ENCODE measurements at places on chromosomes 6 and 20.

DNA sequence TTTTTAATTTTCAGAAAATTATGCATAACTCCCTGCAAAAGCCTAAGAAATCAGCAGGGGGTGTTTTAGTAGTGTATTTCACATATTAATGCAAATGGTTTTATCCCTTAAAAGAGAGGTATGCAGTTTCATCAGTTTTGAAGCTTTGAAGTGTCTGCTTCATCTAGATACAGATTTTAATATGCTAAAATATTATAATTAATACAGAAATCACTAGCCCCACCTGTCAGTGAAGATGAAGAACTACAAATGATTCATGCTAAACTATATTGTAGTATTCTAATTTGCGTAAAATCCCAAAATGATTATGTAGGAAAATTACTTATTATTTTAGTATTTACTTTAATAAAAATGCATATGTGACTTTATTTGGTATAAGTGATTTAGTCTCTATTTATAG is 2.9 kb upstream of the TFB1M start:
- no peak for DNase-seq

DNA sequence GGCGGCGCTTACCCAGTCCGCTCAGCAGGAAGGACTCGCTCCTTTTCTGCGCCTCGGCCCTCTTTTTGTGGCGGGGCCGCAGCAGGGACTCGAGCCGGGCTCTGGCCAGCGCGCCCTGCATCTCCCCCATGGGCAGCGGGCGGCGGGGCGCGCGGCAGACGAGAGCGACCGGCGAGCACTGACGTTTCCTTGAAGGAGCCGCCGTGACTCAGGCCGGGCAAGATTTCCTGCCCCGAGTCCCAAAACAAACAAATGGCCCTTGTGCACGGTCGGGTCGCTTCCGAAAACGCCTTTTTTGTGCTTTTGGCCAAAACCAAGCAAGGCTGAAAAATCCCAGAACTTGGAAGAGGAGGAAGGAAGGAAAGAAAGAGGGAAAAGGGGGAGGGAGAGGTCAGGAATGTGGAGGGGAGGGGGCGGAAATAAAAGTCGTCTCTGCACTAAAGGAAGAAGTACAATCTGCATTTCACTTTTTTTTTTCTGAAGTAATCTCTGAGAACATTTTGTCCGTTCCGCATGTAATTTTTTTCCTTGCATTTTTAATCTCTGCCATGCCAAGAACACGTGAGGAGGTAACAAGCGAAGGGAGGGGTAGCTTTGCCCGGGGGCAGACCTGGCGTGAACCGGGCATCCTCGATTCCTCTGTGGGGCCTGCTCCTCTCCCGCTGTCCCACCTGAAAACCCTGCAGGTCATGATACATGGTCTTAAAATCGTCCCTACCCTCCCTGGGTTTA is 123.3 kb upstream of the SLC2A12 start:
- no peak for DNase-seq

DNA sequence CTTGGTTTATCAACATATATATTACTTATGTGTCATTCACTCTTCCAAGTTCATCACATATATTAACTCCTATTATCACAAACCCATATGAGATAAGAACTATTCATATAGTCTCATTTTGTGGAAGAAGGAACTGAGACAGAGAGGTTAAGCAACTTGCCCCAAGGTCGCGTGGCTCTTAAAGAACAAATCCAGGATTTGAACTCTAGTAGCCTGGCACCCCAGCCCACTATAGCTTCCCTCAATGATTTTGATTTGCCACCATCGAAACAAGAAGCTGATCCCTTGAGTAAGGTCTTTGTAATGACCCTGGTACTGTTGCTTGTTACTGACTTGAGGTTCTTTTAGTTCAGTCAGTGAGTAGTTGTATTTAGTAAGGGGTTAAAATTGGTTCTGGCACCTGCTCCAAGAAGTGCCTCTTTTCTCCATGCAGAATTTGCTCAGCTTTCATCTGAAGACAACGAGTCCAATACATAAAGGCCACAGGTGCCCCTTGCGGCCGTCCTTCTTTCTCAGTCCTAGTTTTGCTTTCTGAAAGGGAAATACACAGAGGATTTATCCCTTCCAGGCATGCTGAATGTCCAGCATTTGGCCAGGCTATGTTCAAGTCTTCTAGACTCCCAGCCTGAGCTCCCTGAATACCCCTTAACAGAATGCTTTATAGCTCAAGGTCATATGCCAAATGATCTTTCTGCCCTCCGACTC is 253.0 kb downstream of the TBC1D7 start:
- DNase-seq: no peak

DNA sequence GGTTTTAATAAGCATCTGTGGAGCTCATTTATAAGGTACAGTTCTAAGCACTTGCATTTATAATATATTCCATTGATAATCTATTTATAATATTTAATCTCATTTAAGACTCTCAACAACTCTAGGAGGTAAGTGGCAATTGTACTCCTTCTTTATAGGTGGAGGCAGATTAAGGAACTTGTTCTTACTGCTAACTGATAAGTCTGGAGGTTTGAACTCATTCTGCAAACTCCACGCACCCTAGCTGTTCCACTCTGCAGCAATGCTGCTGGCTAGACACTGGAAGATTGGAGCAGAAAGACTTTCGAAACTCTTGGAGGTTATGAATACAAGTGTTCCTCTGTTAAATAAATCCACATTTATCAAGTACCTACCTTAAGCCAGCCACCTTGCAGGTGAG is 793 bp upstream of the HDAC2 start:
- DNase-seq: no peak

DNA sequence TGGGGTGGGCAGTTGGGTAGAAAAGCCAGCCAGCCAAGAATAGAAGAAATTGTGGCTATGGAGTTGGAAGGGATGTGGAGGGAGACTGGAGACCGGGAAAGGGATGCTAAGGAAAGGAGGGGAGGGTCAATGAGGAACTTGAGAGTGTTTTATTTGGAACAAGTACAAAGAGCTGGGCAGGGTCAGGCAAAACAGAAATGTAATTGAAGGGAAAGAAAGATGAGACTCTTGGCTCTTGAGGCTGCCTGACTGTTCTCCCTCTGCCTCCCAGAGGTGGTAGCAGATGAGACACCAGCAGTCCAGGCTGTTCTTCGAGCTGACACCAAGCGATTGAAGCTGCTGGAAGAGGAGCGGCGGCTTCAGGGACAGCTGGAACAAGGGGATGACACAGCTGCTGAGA is 12.7 kb downstream of the ABCF1 start:
- DNase-seq: no peak

- DNase-seq: no peak
Measured at GRCh38 chr20:1964061-1964460, 29.8 kb downstream of the PDYN start.

GRCh38 chr6:19755181-19755580 is 82.0 kb upstream of the ID4 start:
- DNase-seq: no peak

GRCh38 chr6:5464099-5464885 is 203.0 kb downstream of the FARS2 start:
- DNase-seq: no peak

DNA sequence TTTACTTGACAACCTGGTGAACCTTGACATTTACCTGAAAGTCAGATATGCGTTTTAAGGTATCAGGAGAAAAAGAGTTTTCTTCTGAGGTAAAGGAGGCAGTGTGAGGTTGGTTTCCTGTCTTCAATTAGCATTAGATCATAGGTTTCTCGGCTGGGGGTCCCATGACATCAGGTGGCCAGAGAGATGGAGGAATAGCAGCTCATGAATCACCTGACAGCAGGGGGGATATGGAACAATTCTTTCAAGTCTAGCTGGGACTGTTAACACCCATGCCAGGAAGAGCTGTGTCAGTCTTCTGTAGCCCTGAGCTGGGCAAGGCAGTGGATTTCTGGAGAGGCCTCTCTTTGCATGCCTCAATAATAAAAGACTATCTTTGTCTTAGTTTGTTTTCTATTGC is 108.0 kb upstream of the TMEM170B start:
- no peak for DNase-seq

- DNase-seq: no peak
Measured at GRCh38 chr20:31570735-31571617, 34.1 kb upstream of the ID1 start.

DNA sequence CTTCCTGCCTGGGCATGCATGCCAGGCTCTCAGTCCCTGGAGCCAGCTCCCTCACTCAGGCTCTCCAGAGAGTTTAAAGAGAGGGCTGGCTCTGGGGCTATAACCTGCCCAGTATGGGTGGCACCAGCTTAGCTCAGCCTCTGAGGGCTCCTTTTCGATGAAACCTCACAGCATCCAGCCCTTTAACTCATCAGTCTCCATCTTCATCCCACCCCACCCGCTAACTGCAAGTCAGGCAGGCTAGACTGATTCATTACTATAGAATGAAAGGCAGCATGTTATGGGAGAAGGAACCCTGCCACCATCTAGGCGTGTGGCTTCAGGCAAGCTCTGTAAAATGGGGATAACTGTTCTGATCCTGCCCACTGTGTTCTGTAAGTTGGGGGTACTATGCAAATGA is 53.5 kb downstream of the RAB44 start:
- DNase-seq: no peak

- no peak for DNase-seq
Measured at GRCh38 chr20:63734111-63734945, 2.1 kb upstream of the LIME1 start.

- DNase-seq: no peak
Measured at GRCh38 chr6:2471472-2471871, 226.1 kb upstream of the GMDS start.

DNA sequence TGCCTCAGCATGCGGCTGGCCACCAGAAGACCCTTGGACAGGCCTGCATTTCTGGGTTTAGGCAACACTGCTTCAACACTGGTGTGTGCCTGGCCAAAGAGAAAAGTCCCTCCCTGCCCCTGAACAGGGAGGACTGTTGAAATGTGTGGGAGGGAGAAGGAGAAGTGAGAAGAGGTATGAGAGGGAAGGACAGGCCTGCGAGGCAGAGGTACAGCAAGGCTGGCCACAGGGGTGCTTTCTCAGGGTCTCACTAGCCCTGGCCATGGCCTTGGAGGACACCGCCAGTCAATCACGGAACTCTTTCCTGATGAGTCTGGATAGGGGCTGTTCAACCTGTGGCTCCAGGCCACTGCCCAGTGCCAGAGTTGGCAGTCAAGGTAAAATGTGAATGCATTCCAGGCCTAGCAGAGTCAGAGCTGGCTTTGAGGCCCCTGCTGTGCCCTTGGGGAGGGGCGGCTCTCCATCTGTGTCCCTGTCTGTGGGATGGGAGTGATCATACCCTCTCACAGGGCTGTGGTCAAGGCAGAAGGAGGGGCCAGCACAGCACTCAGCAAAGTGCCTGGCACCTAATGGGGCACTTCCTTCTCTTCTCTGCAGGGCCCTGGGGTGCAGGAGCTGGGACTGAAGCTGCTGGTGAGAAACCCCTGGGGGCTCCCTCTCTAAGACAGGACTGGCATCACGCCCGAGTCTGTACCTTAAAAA is 43.2 kb upstream of the CDH22 start:
- DNase-seq: no peak

DNA sequence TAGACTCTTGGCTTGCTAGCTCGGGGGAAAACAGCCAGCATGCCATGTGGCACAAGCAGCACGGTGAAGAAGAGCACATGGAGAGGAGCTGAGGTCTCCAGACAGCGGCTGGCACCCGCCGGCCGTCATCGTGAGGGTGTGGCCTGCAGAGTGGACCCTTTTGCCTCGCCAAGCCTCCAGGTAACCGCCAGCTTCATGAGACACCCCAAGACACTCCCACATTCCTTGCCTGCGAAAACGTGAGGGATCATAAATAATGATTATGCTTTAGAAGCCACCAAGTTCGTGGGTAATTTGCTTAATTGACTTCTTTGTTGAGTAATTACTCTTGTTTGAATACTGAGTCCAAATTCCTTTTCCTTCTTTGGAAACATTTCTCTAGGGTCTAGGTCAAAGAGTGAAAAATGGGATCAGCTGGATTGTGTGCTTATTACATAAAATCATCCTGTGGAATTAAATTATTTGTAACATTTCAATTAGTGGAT is 23.2 kb downstream of the FAM50B start:
- DNase-seq: no peak

GRCh38 chr20:15235471-15236198 is 898.2 kb upstream of the FLRT3 start:
- no peak for DNase-seq

DNA sequence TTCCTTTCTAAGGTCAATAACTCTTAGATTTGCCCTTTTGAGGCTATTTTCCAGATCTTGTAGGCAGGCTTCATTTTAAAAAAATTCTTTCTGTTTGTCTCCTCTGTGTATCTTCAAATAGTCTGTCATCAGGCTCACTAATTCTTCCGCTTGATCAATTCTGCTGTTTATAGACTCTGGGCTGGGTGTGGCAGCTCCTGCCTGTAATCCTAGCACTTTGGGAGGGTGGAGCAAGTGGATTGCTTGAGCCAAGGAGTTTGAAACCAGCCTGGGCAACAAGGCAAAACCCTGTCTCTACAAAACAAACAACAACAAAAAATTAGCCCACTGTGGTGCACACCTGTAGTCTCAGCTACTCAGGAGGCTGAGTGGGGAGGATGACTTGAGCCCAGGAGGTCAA is 40.0 kb upstream of the SCP2D1 start:
- no peak for DNase-seq

GRCh38 chr6:36618366-36619355 is 24.5 kb downstream of the SRSF3 start:
- DNase-seq: no peak

DNA sequence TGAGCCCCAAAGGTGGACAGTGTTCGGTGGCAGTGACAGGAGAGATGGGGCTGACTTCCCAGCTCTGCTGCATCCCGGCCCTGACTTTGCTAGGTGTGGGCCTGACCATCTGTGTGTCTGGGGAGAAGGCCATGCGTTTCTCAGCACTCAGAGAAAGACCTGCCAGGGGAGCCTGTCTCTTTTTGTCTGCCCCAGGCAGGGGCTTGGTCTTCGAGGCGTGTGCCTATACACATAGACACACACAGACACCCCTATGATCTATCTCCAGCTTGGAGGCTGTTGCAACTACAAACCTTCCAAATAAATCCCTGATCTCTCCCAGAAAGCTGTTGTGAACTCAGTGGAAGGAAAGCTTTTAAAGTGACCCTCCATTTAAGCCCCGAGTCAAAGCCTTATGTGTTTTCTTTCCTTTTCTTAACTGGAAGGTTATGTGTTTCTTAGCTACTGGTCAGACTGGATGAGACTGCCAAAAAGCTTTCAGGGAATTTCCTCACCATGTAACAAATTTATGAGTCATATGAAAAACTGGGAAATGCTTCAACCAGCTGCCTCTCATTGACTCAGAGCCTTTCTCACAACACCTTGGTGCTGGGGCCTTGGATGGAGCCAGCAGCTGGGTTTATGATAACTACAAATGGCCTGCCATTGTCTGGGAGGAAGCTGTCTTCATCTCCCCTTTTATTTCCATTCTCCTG is 102.6 kb downstream of the CDC5L start:
- DNase-seq: no peak

- DNase-seq: no peak
Measured at GRCh38 chr6:39088331-39088730, 26.7 kb downstream of the SAYSD1 start.

DNA sequence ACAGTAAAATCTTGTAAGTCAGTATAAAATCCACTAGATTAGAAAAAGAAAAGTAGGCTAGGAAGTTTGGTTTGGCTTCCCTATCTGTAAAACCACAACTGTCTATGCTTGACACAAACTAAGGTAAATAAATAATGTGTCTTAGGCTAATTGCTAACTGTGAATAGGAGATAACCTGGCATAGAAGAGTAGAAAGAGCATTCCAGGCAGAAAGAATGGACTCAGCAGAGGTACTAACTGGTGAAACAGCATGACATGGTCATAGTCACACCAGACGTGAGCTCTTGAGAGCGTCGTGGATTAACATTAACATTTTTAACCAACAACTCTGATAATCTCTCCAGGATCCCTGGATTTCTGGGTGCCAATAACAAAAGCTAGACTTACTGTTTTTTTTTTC is 8.7 kb upstream of the WTAP start:
- DNase-seq: no peak

Data from activated CD4-positive, alpha-beta T cell treated with anti-CD3 and anti-CD28 coated beads, Interleukin-2, amount 50 U/mL, for 24 hours (primary cell).